ENCODE measurements at places on chromosomes 12 and 14. TPM values are rescaled to one million over a fixed set of nuclear protein-coding genes. Genes with fewer than 3 reads are reported as not detected.

STON2 gene
- 17.9 TPM for total RNA-seq

PTPRR gene
- 0.25 TPM for total RNA-seq

FAM90A1 gene
- total RNA-seq: 0.16 TPM

LRP1-AS gene
- total RNA-seq: not detected

SLC7A8 gene
- total RNA-seq: 0.98 TPM

AQP2 gene
- total RNA-seq: not detected

EPYC gene
- total RNA-seq: not detected

ANKS1B gene
- 0.25 TPM for total RNA-seq

NEUROD4 gene
- not detected for total RNA-seq

P2RX7 gene
- total RNA-seq: 0.13 TPM

SOS2 gene
- 16.1 TPM for total RNA-seq

SMCO2 gene
- total RNA-seq: not detected

INTS13 gene
- 11.8 TPM for total RNA-seq

DIP2B gene
- total RNA-seq: 22.8 TPM

P2RX2 gene
- total RNA-seq: not detected

ABCD4 gene
- total RNA-seq: 28.5 TPM

ANO2 gene
- total RNA-seq: not detected

ARPC3 gene
- 650 TPM for total RNA-seq

KLRC1 gene
- total RNA-seq: not detected

ACOT6 gene
- total RNA-seq: not detected

KANSL2 gene
- 32.3 TPM for total RNA-seq

TMEM229B gene
- total RNA-seq: 1.0 TPM

MORN3 gene
- 0.16 TPM for total RNA-seq

BTBD7 gene
- 12.4 TPM for total RNA-seq

MAPK1IP1L gene
- total RNA-seq: 93.0 TPM

KRT81 gene
- not detected for total RNA-seq

LRRC43 gene
- total RNA-seq: 3.7 TPM

AICDA gene
- total RNA-seq: not detected

P2RX4 gene
- 31.1 TPM for total RNA-seq

SOAT2 gene
- total RNA-seq: not detected

ACVR1B gene
- 8.5 TPM for total RNA-seq

DTX1 gene
- 0.16 TPM for total RNA-seq

KRT75 gene
- not detected for total RNA-seq

KRT77 gene
- not detected for total RNA-seq

RERGL gene
- total RNA-seq: not detected

DDX54 gene
- 48.8 TPM for total RNA-seq

PRH2 gene
- not detected for total RNA-seq

PIK3C2G gene
- not detected for total RNA-seq

GPX2 gene
- total RNA-seq: not detected

PTCSC3 gene
- total RNA-seq: not detected

OR5AU1 gene
- total RNA-seq: not detected

CMA1 gene
- total RNA-seq: not detected

CCDC175 gene
- not detected for total RNA-seq

KIF26A gene
- total RNA-seq: 1.1 TPM

KICS2 gene
- 5.8 TPM for total RNA-seq

MMP14 gene
- total RNA-seq: 526 TPM

CACNA1C gene
- 0.16 TPM for total RNA-seq

SYT1 gene
- 12.0 TPM for total RNA-seq

P3H3 gene
- 49.6 TPM for total RNA-seq

PTPN6 gene
- total RNA-seq: 9.6 TPM

FRMD6 gene
- 113 TPM for total RNA-seq

KCNK13 gene
- total RNA-seq: not detected

GALNT16 gene
- total RNA-seq: 0.89 TPM

PTGER2 gene
- total RNA-seq: 14.5 TPM

GOLGA5 gene
- total RNA-seq: 25.2 TPM

CMKLR1 gene
- 0.81 TPM for total RNA-seq

NOVA1 gene
- total RNA-seq: 0.33 TPM

SLC22A17 gene
- 34.9 TPM for total RNA-seq

PIP4K2C gene
- total RNA-seq: 30.6 TPM

Data from mesangial cell (primary cell).